Left forelimb (tissue), 1 donor: ENCODE measurements at places on chromosomes 1 and 21.

DNA sequence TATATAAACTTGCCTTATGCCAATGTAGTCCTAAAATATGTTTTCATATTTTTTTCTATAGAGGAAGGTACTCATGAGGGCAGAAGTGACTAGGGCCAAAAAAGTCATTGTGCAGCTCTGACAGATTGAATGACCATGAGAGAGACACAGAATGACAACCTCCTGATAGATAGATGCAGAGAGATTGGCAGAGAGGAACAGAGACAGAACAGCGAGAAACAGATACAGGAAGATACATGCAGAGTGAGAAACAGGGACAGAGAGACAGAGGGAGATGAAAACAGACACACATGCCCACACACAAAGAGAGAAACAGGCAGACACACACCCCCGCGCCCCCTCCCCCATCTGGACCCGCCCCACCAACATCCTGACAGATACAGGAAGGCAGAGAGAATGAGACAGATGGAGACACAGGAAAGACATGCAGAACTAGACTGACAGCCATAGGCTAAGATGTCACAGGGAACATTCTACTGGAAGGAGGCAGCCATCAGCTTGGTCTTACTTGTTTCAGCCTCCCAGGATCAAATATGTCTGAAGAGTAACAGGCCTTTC is 211.1 kb downstream of the ST6GALNAC3 start:
- no peak for DNase-seq

DNA sequence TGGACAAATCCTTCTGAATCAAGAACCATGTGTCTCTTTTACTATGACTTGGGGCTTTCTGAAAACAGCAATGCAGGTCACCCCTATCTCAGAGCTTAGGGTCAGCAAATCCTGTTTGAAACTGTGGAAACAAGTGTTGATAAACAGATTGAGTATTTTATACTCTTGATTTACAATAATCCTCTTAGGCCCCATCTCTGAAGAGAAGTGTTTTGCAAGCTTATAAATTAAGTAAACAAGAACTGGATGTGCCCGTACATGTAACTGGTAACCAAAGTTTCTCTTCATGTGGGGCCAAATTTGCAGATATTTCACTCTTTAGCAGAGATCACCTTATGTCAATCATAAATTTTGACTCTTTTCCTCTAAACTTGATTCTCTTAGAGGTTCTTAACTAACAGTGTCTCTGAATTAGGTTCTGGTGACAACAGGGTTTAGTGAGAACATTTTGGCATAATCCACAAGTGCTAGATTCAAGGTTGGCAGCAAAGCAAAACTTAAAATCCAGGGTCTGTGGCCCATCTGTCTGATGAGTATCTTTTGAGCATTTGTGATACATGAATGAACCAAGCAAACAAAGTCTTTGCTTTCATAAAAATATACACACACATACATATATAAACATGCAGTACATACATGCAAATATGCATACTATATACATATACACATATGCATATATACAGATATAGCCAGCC is 183.0 kb upstream of the HOOK1 start:
- no peak for DNase-seq

DNA sequence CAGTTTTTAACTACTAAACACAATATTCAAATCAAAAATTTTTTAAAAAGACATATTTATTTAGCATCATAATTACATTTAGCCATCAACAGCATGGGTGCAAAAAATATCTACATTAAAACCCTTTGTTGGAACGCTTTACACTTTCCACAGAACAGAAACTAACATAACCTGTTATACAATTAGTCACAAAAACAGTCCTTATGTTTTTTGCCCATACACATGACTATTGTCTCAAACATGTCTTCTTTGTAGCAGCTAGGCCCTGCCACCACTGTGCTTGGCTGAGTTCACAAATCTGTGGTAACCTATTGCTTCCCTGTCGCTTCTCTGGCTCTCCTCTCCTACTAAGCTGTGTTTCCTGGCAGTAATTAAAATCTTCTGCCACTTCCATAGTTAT is 1350.0 kb upstream of the ADGRL2 start:
- DNase-seq: no peak

DNA sequence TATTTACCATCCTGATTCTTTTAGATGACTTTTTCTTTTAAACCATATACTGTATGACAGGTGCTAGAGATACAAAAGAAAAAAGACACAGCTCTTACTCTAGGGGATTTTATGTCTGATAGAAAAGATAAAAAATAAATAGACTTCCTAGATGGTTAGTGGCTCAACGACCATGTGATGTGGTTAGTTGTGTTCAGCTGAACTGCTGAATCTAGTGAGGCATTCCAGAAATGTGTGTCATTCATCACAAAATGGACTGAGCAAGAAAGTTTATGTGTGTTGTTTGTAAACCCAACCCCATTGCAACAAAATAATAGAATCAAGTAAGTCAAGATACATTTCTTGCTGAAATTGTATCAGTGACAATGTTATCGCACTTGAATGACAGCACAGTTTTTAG is 205.8 kb upstream of the LYPLAL1 start:
- no peak for DNase-seq

DNA sequence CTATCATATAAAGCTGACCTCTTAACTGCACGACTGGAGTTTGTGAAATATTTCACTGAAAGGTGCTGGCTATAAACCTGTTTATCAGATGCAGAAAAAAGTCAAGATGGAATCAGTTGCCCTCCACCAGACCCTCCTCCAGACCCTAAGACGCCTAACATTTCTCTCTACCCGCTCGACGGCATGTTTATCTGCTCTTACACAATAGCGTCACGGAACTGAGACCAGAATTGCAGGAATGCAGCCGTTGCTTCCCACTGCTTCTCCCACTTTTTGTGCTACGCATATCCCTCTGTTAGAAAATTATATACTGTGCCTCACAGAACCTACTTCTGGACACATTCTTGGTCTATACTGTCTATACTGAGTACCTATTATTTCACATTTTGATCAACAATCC is 28.2 kb upstream of the FAM131C start:
- no peak for DNase-seq

DNA sequence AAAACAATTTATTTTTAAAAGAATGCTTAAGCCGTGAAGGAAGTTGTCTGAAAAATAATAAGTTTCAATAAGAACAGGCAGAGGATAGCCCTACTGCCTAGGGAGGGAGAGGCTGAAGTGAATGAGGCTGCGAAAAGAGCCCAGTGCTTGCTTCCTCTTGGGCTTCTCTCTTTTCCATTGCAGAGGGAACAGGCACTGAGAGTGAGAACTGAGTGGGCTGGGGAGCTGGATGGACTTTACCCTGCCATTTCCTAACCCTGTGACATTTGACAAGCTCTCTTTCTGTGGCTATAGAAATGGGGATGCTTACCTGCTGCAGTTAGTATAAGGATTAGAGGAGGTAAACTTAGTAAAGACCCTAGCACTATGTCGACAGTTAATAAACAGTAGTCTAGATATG is 30.0 kb downstream of the TENT5C start:
- peak; percentile 4 for DNase-seq

DNA sequence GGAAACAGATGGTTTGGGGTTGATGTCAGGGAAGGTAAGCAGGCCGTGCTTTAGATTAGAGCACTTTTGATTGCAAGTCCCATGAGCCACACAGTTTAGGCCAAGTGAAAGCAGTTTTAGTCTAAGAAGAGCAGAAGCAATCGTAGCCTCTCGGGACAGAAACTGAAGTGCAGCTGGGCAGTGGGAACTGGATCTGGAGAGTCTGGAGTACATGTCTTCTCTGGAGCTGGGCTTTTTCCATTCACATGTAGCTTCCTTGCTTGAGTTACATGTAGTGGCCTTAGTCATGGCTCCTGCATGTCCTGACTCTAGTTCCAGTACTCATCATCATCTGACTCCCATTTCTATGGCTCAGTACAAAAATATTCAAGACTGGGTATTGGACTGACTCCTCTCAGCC is 16.7 kb downstream of the CAMTA1 start:
- DNase-seq: no peak

DNA sequence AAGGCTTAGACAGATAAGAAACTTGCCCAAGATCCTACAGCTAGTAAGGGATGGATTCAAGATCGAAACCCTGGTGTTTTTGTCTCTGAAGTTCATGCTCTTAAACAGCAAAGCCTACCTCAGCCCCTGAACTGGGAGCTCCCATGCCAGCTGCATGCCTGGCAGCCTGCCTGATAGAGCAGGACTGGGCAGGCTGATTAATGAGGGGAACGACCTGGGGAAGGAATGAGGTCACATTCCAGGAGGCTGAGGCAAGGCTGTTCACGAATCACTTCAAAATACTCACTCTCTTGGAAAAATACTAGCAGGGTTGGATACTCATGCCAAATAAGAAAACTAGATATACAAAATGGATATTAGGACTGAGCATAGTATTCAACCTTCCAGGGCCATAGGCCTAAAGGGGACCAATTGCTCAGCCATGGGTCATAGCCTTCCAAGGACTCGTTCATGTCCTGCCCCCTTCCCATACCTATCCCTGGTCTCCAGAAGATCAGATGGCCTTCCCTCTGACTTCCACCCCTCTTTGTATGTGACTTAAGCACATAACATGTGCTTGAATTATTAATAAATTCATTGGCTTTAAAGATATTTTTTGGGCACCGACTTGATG is 15.6 kb upstream of the TACSTD2 start:
- no peak for DNase-seq

DNA sequence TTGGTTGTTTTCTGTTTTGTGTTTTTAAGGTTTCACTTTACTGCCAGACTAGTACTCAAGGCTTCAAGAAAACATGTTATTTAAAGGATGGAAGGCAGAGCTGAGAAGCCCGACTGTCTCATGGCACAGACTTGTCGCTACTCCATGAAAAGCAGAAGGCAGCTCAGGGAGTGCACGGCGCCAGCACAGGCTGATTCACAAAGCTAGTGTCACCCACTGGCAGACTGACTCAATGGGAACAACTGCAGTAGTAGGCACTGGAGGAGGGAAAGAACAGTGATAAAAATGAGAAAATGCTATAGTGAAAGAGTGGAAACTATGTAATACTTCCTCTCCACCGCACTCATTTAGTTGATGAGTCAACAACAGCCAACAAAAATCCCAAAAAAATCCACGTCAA is 14.7 kb downstream of the HSF2BP start:
- no peak for DNase-seq

DNA sequence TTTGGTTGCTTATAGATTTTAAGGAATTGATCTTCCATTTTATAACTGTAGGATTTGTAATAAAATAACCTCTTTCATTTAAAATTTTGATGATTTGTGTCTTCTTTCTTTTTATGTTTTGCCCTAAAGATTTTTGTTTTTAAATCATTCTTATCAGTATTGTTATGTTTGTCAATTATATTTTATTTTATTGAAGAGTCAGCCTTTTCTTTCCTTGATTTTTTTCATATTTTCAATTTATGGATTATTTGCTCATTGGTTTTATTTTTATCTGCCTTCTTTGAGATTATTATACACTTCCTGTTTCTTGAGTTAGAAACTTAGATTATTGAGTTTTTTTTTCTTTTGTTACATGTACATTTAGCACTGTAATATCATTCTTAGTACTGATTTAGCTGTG is 233.4 kb upstream of the BRINP3 start:
- DNase-seq: no peak

- no peak for DNase-seq
These were observed 7.3 kb upstream of the USP1 start for GRCh38 chr1:62429581-62429980.

- no peak for DNase-seq
These were observed 9.9 kb downstream of the TP73 start for GRCh38 chr1:3662080-3662671.

GRCh38 chr1:173864179-173864867 is 3.5 kb downstream of the GAS5 start:
- DNase-seq: no peak

GRCh38 chr1:15331180-15331579 is 78.5 kb upstream of the EFHD2 start:
- DNase-seq: no peak

- peak; percentile 63 for DNase-seq
These were observed 36.0 kb downstream of the RRP1 start for GRCh38 chr21:43825242-43825935.

- peak; percentile 79 for DNase-seq
These were observed 742 bp downstream of the P3H1 start for GRCh38 chr1:42765832-42766740.

DNA sequence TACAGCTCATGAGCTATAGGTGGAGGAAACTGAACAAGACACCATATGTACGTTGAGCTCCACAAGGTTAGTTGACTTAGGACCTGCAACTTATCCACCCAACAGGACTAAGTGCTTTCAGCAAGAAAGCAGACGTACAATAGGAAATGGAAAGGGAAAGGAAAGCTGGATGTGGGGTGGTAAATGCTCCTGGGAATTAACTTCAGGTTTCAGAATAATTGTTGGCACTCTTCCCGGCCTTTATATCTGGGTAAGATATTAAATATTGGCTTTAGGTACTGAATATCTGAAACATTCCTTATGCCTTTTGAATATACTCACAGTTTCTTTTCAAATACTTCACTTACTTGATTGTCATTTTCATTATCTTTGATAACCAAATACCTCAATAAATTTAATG is 36.3 kb downstream of the GLMN start:
- no peak for DNase-seq

DNA sequence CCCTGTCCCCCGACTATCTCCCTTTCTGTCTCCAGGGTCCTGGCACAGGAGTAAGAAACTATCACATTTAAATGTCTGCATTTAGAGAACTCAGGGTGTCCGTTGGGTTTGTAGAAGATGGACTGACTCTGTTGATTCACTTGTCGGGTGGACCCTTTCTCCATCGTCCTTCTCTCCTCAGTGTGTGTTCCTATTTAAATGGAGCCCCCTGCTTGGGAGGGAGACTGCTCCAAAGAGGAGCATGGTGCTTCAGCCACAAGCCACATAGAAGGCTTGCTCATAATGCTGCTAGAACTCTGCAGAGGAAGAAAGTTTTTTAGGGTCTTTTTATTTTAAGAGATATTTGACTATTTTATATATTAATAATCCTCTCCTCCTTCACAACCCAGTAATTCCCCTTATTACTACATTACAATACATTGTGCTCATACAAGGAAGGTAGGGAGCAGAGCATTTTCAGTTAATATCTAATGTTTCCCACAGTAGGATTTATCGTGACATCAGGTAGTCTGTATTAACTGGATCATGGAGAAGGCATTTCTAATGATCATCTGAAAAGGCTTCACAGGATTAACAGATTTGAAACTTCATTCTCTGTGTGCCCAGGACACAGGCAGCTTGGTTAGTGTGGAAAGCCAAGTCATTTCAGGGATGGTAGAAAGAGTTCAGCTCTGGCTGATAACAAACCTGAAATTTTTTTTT is 13.8 kb downstream of the FGGY start:
- DNase-seq: no peak

DNA sequence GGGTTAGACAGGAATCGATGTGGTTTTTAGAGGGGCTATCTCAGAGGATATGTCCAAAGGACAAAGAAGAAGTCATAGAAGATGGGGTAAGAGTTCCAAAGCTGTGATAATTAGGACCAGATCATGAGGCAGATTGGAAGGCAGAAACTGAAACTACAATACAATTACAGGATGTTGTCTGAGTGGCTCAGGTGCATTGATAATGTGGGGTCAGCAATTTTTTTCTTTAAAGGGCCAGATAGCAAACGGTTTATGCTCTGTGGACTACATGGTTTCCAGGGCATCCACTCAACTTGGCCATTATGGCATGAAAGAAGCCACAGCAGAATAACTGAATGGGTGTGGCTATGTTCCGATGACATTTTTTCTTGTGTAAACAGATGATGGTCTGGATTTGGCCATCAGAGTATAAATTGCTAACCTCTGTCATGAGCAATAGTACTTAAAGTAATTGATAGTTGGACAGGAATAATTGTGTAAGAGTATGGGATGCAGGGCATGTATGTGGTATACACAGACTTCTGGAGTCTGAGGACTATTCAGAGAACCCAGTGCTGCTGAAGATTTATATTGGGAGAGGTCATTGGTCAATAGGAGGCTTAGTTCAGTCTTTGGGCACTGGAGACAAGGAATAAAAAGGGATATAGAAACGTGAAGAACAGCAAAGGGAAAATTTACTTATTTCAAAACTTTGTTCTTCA is 198.4 kb upstream of the ADGRL4 start:
- no peak for DNase-seq
